ENCODE measurements at places on chromosomes 16 and 17.

DNA sequence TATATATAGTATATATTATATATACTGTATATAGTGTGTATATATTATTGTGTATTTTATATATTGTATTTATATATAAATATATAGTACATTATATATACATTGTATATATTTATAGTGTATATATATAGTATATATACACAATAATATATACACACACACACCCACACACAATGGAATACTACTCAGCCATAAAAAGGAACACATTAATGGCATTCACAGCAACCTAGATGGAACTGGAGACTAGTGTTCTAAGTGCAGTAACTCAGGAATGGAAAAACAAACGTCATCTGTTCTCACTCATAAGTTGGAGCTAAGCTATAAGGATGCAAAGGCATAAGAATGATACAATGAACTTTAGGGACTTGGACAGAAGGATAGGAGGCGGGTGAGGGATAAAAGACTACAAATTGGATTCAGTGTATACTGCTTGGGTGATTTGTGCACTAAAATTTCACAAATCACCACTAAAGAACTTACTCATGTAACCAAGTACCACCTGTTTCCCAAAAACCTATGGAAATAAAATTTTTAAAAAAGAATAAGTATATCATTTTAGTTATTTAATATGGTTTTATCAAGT, 201.9 kb upstream of the CDH11 start:
- DNase-seq, result no peak

DNA sequence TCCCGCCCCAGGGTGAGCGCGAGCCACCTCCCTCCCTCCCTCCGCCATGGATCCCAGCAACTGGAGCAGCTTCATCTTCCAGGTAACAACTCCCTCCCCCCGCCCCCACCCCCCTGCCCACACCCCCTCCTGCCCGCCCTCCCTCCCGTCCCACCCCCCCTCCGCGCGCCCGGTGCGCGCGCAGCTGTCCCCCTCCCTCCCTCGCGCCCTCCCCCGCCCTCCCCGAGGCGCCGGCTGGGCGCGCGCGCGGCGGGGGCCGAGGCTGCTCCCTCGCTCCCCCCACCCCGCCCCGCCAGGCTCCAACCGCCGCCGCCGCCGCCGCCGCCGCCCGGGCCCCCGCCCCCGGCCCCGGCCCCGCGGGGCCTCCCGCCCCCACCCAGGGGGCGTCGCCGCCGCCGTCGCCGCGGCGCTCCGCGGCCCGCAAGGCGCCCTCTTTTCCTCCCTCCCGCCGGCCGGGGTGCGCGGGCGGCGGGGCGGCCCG, at the start of gene MAZ:
MAZ (plus strand) TSS at position 431 of the 481 bp plus-strand sequence. CDS start 173 bp downstream, outside the sequence.
- peak; percentile 94 for DNase-seq

- DNase-seq, result no peak
Observed at GRCh38 chr17:69637446-69638156, 223.1 kb downstream of the MAP2K6 start.

- DNase-seq, result no peak
Observed at GRCh38 chr17:29766796-29767327, 144.2 kb upstream of the CORO6 start.

- no peak for DNase-seq
Observed at GRCh38 chr17:64056269-64057005, 36.0 kb upstream of the ICAM2 start.

- no peak for DNase-seq
Observed at GRCh38 chr16:78620291-78620690, 520.8 kb downstream of the WWOX start.

GRCh38 chr16:57386381-57386951, 14.2 kb downstream of the CX3CL1 start:
- DNase-seq, result no peak

- DNase-seq, result no peak
Observed at GRCh38 chr17:75073618-75074047, 14.1 kb upstream of the SLC16A5 start.

DNA sequence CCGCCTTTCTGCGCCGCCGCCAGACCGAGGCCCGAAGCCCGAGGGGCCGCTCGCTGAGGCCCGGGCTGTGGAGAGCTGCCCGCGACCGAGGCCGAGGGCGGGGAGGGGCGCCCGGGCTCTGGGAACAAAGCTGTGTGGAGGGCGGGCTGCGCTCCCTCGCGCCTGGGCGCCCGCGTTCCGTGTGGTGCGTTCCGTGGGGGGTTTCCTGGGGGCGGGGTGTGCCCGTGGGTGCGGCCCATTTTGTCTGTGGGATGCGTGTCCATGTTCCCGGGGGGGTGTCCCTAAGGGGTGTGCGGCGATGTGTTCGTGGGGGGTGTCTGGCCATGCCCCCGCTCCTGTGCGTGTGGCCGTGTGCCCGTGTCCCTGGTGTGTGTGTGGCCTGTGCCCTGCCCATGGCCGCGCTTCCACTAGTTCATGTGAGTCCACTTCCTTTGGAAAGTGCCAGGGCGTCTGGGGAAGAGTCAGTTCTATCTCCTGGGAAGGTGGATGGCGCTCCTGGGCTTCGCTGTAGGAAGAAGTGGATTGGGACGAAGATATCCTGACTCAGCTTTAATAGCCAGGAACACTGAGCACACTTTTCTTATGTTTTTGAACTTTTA, 520 bp downstream of the JPT2 start:
- DNase-seq, result peak; percentile 61

- no peak for DNase-seq
Observed at GRCh38 chr17:72692676-72693075, 399.8 kb downstream of the SLC39A11 start.

- DNase-seq, result no peak
Observed at GRCh38 chr16:1468426-1468810, 6.4 kb downstream of the CLCN7 start.

- peak; percentile 56 for DNase-seq
Observed at GRCh38 chr17:14712611-14713021, 411.7 kb downstream of the HS3ST3B1 start.

DNA sequence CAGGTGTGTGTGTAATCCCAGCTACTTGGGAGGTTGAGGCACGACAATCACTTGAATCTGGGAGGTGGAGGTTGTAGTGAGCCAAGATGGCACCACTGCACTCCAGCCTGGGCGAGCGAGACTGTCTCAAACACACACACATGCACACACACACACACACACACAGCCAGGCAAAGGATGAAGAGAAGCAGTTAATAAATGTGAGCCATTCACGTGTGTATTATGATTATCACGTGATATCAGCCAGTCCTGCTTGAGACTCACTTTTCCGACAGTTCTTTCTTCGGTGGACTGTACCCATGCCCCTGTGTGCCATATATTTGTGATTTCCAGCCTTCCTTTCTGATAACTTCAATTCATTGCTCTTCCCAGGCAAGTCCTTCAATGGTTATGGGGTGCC, 119.3 kb downstream of the PRKCB start:
- DNase-seq, result no peak

- DNase-seq, result no peak
Observed at GRCh38 chr17:77721846-77722160, 236.7 kb upstream of the TNRC6C start.

GRCh38 chr16:81813648-81814047, 34.6 kb downstream of the PLCG2 start:
- DNase-seq, result no peak

DNA sequence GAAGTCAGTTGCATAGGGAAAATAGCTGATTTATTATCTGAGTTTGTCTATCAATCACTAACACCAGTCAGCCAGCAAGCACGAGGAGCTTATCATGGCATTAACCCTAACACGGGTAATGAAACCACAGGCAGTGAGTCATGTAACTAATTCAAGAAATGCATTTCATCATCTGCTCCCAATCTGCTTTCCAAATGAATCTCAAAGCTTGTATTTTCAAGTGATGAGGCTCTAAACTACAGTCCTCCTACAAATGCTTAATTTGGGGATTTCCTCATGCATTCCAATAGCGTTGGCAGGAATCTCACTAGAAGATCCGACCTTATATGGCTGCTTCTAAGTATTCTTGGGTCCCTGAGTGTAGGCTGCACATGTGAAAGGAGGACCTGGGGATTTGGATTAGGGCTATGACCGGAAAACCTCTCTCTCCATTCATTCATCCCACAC, 118.4 kb upstream of the HSBP1 start:
- peak; percentile 95 for DNase-seq

DNA sequence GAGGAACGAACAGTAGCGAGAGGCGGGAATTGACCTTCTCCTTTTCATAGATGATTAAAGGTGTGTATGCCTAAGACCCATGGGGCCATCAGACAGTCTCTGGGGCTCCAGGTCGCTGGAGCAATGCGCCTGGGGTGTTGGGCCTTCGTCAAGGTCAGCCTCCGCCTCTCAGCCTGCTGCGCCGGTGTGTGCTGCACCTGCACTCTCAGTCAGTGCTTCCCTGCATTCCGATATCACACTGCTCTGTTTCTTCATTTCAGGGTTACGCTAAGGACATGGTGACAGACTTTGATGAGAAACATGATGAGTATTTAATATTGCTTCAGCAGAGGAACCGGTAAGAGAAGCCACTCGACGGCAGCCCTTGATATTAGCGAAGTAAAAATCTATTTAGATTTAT, 68.2 kb downstream of the KATNIP start:
- DNase-seq, result no peak

DNA sequence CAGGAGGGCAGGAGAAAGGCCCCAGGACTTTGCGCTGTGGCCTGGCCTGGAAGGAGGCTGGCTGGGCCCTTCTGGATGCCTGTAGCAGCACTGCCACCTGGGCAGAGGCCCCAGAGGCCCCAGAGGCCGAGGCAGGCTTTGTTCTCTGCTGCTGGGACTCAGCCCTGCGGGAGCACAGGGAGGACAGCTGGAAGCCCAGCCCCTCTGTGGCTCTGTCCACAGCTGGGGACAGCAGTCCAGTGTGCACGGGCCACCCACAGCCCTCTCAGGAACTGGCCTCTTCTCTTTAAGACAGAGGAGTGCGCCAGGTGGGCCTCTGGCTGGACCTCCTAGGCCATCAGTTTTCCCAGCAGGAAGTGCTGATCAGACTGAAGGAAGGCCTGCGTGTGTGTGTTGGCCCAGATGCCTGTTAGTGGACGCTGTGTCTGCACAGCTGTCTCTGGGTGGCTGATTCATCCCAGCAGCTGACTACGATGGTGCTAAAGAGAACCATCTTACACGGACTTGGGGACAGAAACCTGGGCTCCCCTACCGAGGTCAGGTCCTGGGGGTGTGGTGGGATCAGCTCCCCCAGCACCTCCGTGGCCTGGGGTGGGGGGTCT, 26.9 kb upstream of the ZNF750 start:
- DNase-seq, result peak; percentile 75

- DNase-seq, result no peak
Observed at GRCh38 chr16:10332241-10332640, 53.6 kb upstream of the ATF7IP2 start.

DNA sequence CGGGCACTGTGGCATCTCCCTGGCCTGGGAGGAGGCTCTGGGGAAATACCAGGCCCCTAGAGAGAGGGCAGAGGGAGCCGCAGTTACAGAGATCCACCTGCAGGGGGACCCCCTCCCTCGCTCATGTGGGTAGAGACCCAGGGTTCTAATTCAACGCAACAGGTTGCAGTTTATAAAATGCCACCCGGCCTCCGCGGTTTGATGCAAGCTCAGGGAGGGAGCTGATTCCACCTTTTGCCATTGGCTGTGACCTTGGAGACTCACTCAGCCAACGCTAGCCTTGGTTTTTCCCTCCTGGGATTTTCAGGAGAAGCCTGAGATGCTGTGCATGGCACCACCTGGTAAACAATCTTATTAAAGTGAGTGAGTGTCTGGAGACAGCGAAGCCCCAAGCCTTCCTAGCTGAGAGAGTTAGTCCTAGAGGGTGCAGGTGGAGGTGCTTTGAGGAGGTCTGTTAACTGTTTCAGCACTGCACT, 12.1 kb downstream of the TTLL6 start:
- DNase-seq, result peak; percentile 48

GRCh38 chr16:67541391-67542263, 13.0 kb downstream of the RIPOR1 start:
- DNase-seq, result peak; percentile 51

GRCh38 chr17:56762144-56762543, 71.6 kb downstream of the C17orf67 start:
- no peak for DNase-seq

DNA sequence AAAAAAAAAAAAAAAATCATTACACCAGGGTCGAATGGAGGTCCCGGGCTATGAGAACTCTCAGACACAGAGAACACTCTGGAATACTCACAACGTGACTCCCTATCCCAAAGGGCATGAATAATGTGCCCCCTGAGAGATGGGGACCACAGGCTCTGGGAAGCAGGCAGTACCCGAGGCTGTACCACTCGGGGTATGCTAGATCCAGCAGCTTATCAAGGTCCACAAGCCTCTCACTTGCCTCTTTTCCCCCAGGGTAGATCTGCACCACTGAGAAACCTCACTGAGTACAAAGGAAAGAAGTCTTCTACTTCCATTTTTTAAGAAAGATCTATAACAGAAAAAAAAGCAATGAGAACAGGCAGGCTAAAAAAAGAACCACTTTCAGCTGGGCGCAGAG, 40.5 kb downstream of the WDR59 start:
- DNase-seq, result no peak

- DNase-seq, result no peak
Observed at GRCh38 chr17:37607637-37608331, 1.4 kb downstream of the SYNRG start.

DNA sequence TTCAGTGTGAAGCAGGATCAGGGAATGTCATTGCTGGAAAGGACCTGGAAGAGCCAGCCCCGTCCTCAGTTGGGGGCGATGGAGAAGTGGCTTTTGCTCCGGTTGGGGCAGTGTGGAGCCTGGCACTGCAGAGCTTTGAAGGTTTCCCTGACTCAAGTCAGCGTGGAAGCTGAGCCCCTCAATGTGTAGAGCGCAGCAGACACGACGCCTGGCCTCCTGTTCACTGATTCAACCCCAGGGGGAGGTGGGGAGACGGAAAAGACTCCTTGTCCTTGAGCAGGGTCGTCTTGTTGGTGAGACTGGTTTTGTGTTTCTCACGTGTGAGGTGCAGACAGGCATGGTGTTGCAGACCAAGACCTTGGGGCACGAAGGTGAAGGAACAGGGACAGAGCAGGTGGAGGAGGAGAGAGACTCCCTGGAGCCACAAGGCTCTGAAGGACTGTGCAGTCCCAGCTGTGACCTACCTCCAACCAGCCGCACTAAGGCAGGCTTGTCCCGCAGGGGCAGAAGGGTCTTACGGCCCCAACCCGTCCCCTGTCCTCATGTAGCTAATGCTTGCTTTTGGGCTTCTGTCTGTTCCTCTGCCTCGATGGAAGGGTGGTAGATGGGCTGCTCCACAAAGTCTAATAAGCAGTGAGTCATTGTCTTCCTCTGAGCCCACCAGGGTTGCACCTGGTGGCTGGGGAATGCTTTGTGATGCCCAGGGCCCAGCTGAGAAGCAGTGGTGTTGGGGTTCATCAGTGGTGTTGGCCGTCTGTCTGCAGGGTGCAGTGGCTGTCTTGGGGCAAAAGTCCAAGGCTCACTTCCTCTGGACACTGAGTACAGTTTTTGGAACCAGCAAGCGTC, 47.8 kb downstream of the MPRIP start:
- no peak for DNase-seq

- no peak for DNase-seq
Observed at GRCh38 chr16:27363246-27363632, 38.7 kb upstream of the IL21R start.

GRCh38 chr16:82867485-82867884, 240.7 kb downstream of the CDH13 start:
- DNase-seq, result peak; percentile 41

- peak; percentile 63 for DNase-seq
Observed at GRCh38 chr17:80151333-80151732, 4.4 kb upstream of the EIF4A3 start.

GRCh38 chr17:40191237-40192208, 14.3 kb downstream of the RAPGEFL1 start:
- peak; percentile 76 for DNase-seq

- peak; percentile 87 for DNase-seq
Observed at GRCh38 chr17:81553616-81554181, 1.5 kb upstream of the FAAP100 start.

- DNase-seq, result peak; percentile 67
Observed at GRCh38 chr16:8173111-8173644, 417.1 kb downstream of the TMEM114 start.

Data from epithelial cell of esophagus (primary cell).